ENCODE measurements at places on chromosomes 7 and 10.

DNA sequence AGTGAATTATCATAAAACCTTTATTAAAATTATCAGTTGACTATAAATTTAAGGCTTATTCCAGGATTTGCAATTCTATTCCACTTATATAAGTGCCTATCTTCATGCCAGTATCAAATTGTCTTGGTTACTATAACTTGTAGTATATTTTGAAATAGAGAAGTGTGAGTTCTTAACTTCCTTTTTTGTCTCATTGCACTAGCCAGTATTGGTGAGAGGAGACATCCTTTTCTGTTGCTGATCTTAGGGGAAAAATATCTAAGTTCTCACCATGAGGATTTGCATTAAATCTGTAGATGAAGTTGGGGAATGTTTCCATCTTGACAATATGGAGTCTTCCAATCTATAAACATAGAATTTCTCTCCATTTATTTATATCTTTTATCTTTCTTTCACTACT, 104.2 kb upstream of the MKI67 start:
- DNase-seq = no peak

- peak; percentile 17 for DNase-seq
Measured at GRCh38 chr10:89301232-89301631, 614 bp upstream of the IFIT2 start.

DNA sequence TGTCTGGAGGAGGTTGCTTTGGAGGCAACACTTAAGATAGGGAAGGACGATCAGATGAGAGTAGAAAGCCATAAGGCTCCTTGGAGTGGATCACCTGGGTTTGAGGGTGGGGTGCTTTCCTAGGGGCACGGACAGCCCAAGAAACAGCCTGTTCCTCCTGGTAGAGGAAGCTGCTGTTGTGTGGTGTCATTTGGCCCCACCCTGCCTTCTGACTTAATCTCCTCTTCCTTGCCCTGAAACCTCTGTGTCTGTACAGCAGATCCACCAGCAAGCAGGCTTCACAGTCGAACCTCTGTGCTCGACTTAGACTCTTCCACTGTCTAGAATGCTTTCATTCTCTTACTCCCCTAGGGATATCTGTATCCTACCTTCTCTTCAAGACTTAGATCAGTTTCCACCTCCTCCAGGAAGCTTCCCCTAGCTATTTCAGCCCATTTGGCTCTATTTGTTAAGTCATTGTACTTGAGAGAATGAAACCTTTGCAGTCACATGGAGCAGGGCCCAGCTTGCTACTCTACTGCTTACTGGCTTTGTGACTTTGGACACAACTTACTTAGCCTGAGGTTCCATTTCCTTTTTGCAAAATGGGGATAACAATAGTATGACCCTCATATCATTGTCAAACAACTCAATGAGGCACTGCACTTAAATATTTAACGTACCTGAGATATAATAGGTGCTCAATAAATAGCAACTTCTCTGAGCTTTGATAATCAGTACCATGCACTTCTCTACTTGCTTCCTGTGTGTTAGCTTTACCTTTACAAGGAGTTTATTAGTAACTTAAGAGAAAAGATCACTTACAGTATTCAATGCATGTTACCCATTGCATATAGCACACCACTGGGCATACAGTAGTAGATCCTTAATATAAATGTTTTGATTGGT, 5.0 kb downstream of the MXI1 start:
- peak; percentile 26 for DNase-seq

GRCh38 chr7:24912424-24912823, 67.6 kb downstream of the OSBPL3 start:
- no peak for DNase-seq

GRCh38 chr7:131071786-131072504, 255.7 kb upstream of the MKLN1 start:
- no peak for DNase-seq

- no peak for DNase-seq
Measured at GRCh38 chr10:34374356-34375045, 440.6 kb downstream of the PARD3 start.

GRCh38 chr7:47371733-47372368, 210.1 kb downstream of the TNS3 start:
- no peak for DNase-seq

DNA sequence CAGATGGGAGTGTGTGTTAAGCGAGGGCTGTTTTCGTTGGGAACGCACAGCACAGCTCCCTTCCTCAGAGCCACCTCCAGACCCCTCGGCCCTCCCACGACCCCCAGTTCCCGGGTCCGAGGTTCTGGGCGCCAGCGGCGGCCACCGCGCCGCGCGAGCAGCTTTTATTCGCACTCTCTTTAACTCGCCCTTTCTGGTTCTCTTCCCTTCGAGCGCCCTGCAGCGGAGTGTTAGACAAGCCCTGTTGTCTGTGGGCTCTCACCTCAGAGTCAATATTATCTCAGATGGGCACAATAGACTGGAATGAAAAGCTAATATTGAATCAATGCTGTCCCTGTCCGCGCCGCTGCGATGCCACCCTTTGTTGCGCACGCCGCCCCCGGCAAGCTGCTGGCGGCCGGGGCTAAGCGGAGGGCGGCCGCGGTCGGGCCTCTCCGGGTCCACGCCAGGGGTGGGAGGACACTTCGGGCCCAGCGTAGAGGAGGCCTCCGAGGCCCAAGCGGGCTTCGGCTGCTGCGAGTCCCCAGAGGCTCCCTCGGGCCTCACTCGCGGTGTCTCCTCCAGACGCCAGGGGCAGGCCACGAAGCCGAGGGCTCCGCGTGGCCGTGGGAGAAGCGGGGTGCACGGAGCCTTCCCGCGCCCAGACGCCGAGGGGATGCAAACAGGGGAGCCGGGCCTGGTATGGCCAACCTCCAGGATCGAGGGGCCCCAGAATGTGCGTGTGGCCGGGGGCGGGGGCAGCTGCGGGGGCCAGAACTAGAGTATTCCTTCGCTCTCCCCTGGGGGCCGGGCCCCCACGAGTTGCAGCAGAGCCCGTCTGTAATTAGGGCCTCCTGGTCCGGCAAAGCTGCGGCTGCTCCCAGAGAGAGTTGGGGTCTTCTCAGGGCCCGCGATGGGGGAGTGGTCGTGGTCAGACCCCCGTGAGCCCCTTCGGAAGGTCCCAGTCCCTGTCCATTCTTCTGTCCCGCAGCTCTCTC, 7.9 kb upstream of the EMX2 start:
- no peak for DNase-seq

- DNase-seq = no peak
Measured at GRCh38 chr10:85548034-85548433, 818.6 kb downstream of the GRID1 start.

DNA sequence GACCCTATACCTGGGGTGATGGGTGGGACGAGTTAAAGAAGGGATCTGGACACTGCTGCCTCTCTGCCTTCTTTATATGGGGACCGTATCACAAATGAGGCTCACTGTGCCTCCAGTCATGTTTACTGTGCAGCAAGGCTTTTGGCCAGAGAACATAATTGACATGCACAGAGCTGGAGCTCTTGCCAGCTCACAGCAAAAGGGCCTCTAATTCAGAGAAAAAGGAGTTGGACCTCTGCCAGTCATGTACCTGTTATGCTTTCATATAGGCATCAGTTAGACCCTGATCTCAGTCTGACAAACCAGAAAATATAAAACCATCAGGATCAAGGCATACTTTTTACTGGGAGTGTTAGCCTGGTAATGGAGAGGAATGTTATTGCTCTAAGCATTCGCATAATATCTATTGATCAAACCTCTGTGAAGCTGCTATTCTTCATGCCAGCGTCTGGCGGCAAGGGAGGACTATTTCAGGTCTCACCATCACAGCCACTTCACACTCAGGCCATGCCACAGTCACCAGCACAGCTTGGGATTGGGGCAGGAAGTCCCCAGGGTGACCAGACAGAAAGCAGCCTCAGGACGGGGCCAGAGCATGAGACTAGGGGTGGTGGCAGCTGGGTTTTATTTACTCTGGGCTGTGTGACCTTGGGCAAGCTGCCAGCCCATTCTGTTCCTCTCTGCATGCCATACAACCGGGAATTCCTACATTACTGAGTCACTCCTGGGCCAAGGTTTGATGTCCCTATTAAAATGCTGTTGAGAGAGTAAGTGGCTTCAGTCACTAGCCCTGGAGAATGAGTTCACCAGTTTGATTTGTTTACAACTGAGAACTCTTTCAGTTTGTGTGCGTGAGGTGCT, 90.1 kb downstream of the NPSR1 start:
- DNase-seq = no peak

DNA sequence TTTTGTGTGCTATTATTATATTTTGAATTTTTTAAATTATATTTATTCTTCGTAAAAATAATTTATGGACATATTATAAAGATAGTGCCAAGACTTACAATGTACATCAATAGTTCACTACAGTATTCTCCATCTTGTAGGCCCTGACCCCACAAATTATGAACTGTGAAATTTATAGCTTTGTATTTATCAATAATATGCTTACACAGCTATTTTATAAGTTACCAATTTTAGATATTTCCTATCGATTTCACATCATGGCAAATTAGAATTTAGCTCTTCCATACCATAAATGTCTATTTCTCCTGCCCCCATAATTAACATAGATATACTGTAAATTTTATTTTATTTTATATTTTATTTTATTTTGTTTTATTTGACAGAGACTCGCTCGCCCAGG, 34.4 kb upstream of the GNAI1 start:
- DNase-seq = no peak

- DNase-seq = no peak
Measured at GRCh38 chr10:53682885-53683284, 910.3 kb upstream of the MBL2 start.

- DNase-seq = no peak
Measured at GRCh38 chr10:78898341-78899097, 170.2 kb upstream of the ZMIZ1 start.

DNA sequence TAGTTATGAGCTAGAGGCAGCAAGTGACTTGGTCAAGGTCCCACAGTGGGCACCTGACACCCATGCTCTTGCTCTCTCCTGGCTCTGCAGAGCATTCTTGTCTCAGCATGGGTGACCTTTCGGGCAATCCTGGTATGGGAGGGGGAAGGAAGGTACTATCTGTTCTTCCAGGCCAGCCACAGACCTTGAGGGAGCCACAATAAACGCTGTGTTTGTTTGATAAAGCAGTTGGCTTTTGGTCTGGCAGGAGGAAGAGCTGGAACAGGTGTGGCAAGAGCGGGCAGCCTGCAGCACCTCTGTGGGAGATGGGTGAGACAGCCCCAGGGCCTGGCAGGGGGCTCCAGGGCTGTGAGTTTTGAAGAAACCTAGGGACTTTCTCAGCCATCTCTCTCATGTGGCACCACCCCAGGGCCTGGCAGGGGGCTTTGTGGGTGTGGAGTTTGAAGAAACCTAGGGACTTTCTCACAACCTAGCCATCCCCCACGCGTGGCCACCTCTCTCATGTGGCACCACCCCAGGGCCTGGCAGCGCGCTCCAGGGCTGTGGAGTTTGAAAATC, 11.4 kb downstream of the CLDN3 start:
- no peak for DNase-seq

- DNase-seq = no peak
Measured at GRCh38 chr7:140035400-140036223, 27.1 kb downstream of the PARP12 start.

GRCh38 chr10:127149501-127150081, 46.8 kb downstream of the INSYN2A start:
- DNase-seq = no peak
